COR-L47 (cell line): ENCODE measurements at places on chromosomes 7 and 10.

DNA sequence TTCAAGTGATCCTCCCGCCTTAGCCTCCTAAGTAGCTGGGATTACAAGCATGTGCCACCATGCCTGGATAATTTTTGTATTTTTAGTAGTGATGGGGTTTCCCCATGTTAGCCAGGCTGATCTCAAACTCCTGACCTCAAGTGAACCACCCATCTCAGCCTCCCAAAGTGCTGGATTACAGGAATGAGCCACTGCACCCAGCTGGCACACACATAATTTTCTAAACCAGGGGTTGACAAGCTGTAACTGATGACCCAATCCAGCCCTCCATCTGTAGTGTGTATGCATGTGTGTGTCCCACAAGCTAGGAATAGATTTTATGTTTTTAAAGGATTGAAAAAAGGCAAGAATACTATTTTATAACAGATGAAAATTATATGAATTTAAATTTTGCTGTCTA, 125.9 kb upstream of the INSYN2A start:
- DNase-seq = no peak

- no peak for DNase-seq
These were observed 236.7 kb upstream of the KMT2E start for GRCh38 chr7:104777301-104777800.

DNA sequence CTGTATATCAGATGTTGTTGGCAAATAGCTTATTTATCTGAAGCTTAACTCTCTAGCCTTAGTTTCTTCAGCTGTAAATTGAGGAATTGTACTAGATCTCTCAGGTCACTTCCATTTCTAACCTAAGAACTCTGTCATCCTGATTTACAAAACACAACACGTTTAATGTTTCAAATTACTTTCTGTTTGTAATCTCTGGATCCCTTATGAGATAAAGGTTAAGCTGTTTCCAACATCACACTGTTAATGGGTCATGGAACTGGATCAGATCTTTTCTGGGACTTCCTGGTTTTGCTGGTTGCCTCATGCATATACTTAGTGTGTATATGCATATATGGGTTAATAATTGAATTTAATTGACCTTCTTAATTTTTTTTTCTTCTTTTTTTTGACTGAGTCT, 9.9 kb downstream of the SAMD8 start:
- DNase-seq = no peak

GRCh38 chr10:86259901-86260562, 106.6 kb downstream of the GRID1 start:
- no peak for DNase-seq

- peak; percentile 8 for DNase-seq
These were observed 36.8 kb downstream of the WIPF3 start for GRCh38 chr7:29843093-29843492.

GRCh38 chr10:26445411-26446031, 7.4 kb downstream of the APBB1IP start:
- DNase-seq = no peak

- DNase-seq = no peak
These were observed 194.8 kb downstream of the CFTR start for GRCh38 chr7:117674617-117675016.

DNA sequence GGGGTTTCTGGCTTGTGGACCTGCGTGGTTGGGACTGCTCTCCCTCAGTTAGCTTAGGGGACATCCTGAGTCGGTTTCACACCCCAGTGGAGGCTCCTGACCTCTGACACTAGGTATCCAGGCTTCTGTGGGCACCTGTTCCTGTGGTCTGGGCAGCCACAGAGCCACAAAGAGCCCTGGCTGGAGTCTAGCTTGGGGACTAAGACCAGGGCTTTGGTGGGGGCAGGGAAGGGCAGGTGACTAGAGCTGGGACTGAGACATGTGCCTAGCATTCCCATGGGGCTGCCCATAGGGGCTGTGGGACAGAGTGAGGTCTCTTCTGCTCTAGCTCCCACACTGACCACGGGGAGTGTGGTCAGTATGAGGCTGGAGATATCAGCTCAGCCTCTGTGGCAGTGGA, 4.0 kb upstream of the TMEM270 start:
- DNase-seq = no peak

DNA sequence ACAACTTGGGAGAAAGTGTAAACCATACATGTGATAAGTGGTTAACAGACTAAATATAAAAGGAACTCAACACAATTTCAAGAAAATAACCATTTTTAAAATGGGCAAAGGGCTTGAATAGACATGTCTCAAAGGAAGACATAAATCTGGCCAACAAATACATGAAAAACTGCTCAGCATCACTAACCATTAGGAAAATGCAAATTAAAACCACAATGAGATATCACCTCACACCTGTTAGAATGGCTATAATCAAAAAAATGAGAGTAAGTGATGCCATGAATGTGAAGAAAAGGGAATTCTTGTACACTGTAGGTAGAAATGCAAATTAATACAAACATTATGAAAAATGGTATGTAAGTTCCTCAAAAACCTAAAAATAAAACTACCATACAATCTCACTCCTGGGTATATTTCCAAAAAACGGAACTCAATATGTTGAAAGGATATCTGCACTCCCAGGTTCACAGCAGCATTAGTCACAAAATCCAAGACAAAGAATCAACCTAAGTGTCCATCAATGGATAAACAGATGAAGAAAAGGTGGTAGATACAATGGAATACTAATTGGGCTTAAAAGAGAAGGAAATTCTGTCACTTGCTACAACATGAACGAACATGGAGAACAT, 5.6 kb downstream of the SNX13 start:
- DNase-seq = no peak

GRCh38 chr10:37948210-37948609, 28.2 kb downstream of the ZNF25 start:
- DNase-seq = no peak

- no peak for DNase-seq
These were observed 23.2 kb upstream of the PHF14 start for GRCh38 chr7:10950494-10950893.

DNA sequence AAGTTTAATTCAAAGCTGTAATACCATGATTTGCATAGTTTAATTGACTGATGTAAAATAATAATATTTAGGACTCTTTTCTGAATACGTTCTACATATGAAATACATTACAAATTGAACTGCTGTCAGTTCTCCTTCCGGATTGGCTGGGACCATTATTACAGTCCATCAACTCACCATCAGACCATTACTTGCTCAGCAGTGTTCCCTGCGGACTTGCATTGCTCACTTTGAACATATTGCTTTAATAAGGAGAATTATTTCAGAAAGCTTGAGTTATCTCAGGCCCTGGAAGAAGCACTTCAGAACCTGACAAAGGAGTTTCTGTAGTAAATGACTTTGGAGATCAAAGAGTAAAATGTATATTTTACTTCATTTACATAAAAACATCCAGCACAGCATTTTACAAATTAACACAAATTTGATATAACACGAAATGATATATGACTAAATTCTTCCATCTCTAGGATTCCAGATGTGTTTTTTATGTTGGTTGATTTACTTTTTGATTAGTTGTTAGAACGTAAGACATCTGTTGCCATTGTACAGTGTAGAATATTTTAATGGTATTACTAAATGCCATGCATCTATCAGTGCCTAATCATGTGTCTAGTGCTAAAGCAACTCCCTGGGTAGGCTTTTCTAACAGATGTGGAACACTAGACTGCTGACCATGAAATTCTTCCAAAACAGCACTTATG, 418.5 kb upstream of the SEMA3A start:
- no peak for DNase-seq

GRCh38 chr10:125200396-125200795, 40.0 kb upstream of the CTBP2 start:
- DNase-seq = no peak

DNA sequence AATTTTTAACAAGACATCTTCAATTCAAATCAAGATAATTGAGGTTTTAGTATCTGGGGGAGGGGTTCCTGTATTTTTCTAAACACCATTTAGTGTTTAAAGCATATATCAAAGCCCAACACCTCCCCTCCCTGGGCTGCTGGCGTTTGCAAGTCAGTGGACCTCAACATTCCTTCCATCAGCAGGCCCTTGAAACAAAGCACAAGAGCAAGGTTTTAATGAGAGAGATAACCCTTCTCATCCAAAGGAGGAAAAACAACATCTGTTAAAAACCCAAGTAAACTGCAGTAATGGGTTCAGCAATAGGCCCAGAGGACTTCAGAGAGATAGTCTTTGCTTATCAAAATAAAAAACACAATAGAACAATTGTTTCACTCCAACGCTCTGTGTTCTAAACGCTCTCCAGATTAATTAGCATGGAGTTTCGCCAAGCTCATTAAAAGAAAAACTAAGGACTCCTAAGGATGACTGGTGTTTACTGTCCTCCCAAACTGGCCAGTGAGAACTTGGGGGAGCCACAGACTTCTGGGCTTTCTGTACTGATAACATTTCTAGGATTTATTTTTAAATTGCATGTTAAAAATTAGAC, 2.5 kb downstream of the JCAD start:
- DNase-seq = no peak

DNA sequence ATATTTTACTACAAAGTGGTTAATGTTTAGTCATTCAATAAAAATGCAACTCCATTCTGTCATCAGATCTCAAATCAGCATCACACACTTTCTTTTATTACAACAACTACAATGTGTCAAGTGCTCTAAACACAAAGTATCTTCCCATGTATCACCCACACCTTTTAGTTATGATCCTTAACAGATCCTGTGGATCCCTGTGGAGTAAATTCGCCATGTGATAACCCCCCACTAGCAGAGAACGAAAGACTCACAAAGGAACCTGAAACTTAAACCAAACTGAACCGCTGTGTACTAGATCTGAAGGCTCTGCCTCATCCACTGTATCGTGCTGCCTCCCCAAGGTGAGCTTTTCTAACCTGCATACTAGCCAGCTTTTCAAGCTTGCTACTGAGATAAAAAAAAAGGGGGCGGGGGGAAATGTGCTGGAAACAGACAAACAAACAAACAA, 1.7 kb downstream of the DPY19L1 start:
- DNase-seq = peak; percentile 35
